Breast epithelium (tissue), 4 donors: ENCODE measurements at places on chromosomes 3 and 15. TPM values are rescaled to one million over a fixed set of nuclear protein-coding genes. Genes with fewer than 3 reads are reported as not detected.

- no peak for DNase-seq
- no peak overlapping the region for H3K27ac ChIP-seq
- H3K27me3 ChIP-seq = no peaks in the 10 kb centered on the region
- no peak overlapping the region for H3K4me3 ChIP-seq
Measured at GRCh38 chr3:87201727-87202126, 25.4 kb upstream of the CHMP2B start.

- H3K27me3 ChIP-seq = no peaks in the 10 kb centered on the region
- H3K4me3 ChIP-seq = no peak overlapping the region
- no peak for DNase-seq
Measured at GRCh38 chr3:128323206-128324081, 143.2 kb downstream of the DNAJB8 start.

GRCh38 chr3:123521179-123521969, 63.5 kb downstream of the HACD2 start:
- no peaks in the 10 kb centered on the region for H3K27me3 ChIP-seq
- H3K36me3 ChIP-seq = no peaks in the 10 kb centered on the region
- no peak overlapping the region for H3K4me3 ChIP-seq
- no peak overlapping the region for H3K27ac ChIP-seq

DNA sequence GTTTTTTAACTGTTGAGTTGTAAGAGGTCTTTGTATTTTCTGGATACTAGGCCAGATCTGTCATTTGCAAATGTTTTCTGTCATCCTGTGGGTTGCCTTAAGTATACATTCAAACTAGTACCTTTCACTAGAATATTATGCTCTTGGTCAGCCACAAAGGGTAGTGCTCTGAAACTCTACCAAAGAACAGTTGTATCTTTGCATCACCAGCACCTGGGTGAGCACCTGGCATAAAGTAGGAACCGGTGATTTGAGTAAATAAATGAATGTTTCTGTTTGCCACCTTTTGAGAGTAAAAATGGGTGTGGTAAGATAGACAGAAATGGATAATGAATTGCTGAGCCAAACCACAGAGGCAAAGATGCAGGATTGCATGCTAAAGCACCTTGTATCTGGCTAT, 98.7 kb downstream of the SLCO3A1 start:
- no peaks in the 10 kb centered on the region for H3K36me3 ChIP-seq
- H3K4me1 ChIP-seq = peaks cover 5% of the 10 kb centered on the region
- no peak overlapping the region for H3K4me3 ChIP-seq
- H3K27ac ChIP-seq = no peak overlapping the region
- no peaks in the 10 kb centered on the region for H3K27me3 ChIP-seq

DNA sequence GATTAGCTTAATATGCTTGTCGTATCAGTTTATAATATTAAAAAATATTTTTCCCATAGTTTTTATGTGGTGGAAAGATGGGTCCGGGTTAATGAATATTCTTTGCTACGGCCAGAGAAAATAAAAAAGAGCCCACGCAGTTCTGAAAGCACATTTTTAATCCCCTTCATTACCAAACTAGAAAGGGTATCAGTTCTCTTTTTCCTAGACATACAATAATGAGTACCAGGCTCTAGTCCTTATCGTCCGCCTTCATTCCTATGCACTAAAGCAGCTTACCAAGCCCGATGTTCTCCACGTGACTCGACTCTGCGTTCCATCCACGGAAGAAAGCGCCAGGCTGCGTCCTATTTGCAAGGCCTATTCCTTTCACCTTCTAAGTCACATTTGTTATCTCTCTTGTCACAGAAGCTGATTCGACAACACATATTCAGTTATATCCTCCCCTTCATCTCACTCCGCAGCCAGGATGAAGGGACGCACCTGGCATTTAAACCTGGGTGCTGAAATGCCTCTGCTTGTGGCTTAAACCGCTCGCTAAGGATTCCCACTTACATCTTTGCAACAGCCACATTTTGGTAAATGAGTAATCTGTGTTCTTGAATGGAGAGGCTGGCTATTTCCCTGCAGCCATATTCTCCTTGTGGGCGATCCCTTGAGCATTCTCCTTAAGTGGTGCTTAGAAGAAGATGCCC, 257.0 kb downstream of the CD47 start:
- H3K4me1 ChIP-seq = no peaks in the 10 kb centered on the region
- no peaks in the 10 kb centered on the region for H3K36me3 ChIP-seq
- H3K4me3 ChIP-seq = no peak overlapping the region
- no peaks in the 10 kb centered on the region for H3K27me3 ChIP-seq

DNA sequence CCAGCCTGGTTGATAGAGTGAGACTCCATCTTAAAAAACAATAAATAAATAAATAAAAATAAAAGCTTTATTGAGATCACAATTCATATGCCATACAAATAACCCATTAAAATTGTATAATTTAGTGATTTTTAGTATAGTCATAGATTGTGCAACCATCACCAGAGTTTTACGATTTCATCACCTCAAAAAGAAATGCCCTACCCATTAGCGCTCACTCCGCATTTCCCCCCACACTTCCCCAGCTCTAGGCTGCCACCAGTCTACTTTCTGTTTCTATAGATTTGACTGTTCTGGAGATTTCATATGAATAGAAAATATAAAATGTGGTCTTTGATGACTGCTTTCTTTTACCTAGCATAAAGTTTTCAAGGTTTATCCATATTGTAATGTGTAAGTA, 57.0 kb downstream of the ARHGEF26 start:
- H3K27ac ChIP-seq = no peak overlapping the region
- H3K27me3 ChIP-seq = no peaks in the 10 kb centered on the region
- no peak overlapping the region for H3K4me3 ChIP-seq
- no peaks in the 10 kb centered on the region for H3K36me3 ChIP-seq
- H3K4me1 ChIP-seq = no peaks in the 10 kb centered on the region

DNA sequence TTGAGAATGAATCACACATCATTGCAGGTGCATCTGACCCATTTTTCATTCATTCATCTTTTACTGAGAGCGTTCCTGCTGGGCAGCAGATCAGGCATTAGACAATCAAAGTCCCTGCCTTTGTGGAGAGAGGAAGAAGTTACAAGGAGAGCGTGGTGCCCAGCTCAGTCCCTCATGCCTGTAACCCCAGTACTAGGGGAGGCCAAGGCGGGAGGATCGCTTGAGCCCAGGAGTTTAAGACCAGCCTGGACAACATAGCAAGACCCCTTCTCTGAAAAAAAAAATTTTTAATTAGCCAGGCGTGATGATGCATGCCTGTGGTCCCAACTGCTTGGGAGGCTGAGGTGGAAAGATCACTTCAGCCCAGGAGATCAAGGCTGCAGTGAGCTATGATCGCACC, 35.0 kb upstream of the MEX3B start:
- DNase-seq = no peak
- H3K27ac ChIP-seq = no peak overlapping the region
- H3K4me1 ChIP-seq = no peaks in the 10 kb centered on the region
- no peak overlapping the region for H3K4me3 ChIP-seq
- no peaks in the 10 kb centered on the region for H3K36me3 ChIP-seq
- no peaks in the 10 kb centered on the region for H3K27me3 ChIP-seq

DNA sequence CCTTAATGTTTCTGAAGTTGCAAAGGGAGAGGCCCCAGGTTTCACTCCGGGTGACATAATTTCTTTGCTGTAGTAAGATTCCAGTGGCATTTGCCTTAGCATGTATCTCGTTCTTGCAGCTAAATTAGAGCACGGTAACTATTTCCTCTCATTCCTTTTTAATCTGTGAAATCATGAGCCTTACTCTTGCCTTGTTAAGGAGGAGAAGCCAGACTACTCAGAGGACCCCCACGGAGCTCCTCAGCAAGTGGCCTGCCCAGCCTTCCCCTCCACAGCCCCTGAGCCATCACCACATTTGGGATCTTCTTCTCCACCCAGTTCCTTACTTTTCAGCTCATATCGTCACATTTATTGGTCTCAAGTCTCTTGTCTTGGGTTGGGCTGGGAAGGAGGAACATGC, 54.2 kb downstream of the ABHD2 start:
- H3K36me3 ChIP-seq = no peaks in the 10 kb centered on the region
- no peaks in the 10 kb centered on the region for H3K4me1 ChIP-seq
- no peak overlapping the region for H3K27ac ChIP-seq
- H3K4me3 ChIP-seq = no peak overlapping the region
- no peaks in the 10 kb centered on the region for H3K27me3 ChIP-seq
- no peak for DNase-seq

DNA sequence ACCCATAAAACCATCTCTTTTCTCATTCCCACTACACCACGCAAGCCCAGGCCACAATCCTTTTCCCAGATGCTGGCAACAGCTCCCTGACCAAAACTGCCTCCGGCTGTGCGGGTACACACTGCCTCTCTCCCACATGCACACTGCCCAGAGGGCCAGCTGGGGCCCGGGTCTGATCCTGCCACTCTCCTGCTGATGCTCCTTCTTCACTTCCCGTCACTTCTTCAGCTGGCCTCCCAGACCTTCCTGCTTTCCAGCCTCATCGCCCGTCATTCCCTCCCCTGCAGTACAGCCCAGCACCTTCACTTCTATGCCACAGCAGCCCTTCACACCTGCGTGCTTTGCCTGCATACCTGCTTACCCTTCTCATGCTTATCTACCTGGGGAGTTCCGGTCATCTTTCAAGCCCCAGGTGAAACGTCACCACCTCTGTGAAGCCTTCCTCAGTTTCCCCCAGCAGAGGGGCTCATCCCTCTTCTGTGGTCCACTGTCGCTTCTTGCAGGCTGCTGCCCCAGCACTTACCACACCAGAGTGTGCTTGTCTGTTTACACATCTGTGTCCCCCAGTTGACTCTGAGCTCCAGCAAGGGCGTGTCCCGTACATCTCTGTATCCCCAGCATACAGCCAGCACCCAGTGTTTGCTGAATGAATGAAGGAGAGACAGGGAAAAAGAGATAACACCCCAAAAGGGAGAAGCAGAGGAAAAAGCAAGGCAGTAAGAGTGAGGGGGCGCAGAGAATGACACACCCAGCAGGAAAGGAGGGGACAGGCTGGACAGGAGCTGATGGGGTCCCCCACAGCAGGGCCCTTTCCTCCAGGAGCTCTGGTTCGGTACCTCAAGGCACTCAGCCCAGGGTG, 22.2 kb downstream of the GRAMD2A start:
- DNase-seq = no peak
- peak overlapping the region; percentile 83 for H3K27ac ChIP-seq
- H3K4me1 ChIP-seq = peaks cover 3% of the 10 kb centered on the region
- H3K4me3 ChIP-seq = no peak overlapping the region
- H3K27me3 ChIP-seq = no peaks in the 10 kb centered on the region

- no peak overlapping the region for H3K4me3 ChIP-seq
- no peaks in the 10 kb centered on the region for H3K4me1 ChIP-seq
- no peaks in the 10 kb centered on the region for H3K36me3 ChIP-seq
Measured at GRCh38 chr3:72279068-72279604, 494.2 kb upstream of the PROK2 start.

DNA sequence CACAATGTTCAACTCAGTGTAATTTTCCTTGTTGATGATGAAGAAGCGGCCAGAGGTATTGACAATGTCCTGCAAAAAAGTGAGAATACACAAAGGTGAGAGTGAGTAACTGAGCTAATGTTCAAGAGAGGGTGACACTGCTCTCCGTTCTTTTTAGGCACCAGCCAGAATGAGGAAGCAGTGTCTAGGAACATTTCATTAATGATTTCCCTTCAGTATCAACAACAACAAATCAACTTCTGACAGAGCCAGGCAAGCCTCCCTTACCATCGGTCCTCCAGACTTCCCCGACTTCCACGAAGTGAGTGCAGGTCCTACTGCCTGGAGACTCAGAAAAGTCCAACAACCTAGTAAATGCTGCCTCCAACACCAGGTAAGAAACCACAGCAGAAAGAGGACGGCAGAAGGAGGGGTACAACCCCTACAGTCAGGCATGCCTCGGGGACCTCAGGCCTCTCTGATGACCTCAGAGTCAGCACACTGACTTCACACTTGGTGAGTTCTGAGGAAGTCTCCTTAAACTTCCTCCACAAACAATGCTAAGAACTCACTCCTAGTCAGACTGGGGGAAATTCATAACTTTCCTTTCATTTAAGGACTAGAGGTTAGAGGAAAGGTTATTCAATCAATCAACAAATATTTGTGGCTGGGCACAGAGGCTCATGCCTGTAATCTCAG, 62.7 kb downstream of the NPTN start:
- no peaks in the 10 kb centered on the region for H3K27me3 ChIP-seq
- H3K4me3 ChIP-seq = no peak overlapping the region
- no peak overlapping the region for H3K27ac ChIP-seq
- H3K36me3 ChIP-seq = no peaks in the 10 kb centered on the region
- no peaks in the 10 kb centered on the region for H3K4me1 ChIP-seq
- DNase-seq = no peak

DNA sequence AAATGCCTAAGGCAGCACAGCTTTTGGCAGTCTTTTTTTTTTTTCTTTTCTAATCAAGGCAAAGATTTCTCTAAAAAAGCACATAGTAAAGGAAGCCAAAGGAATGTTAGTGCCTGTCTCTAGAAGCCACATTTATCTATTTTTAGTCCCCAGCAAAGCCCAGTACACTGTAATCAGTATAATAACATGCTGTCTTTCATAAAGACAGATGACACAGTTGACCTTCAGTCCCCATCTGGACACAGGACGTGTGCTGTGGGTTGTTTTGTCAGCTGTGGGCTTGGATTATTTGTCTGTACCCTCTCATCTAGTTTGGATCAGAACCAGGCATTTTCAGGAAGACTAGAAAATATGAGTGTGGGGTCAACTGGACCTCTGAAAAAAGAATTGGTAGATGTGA, 110.4 kb upstream of the CTNNB1 start:
- H3K36me3 ChIP-seq = no peaks in the 10 kb centered on the region
- no peak overlapping the region for H3K4me3 ChIP-seq
- DNase-seq = no peak

GRCh38 chr3:196533260-196533681, 18.1 kb upstream of the SMCO1 start:
- no peak for DNase-seq
- H3K27ac ChIP-seq = no peak overlapping the region
- H3K4me1 ChIP-seq = no peaks in the 10 kb centered on the region
- no peaks in the 10 kb centered on the region for H3K36me3 ChIP-seq

DNA sequence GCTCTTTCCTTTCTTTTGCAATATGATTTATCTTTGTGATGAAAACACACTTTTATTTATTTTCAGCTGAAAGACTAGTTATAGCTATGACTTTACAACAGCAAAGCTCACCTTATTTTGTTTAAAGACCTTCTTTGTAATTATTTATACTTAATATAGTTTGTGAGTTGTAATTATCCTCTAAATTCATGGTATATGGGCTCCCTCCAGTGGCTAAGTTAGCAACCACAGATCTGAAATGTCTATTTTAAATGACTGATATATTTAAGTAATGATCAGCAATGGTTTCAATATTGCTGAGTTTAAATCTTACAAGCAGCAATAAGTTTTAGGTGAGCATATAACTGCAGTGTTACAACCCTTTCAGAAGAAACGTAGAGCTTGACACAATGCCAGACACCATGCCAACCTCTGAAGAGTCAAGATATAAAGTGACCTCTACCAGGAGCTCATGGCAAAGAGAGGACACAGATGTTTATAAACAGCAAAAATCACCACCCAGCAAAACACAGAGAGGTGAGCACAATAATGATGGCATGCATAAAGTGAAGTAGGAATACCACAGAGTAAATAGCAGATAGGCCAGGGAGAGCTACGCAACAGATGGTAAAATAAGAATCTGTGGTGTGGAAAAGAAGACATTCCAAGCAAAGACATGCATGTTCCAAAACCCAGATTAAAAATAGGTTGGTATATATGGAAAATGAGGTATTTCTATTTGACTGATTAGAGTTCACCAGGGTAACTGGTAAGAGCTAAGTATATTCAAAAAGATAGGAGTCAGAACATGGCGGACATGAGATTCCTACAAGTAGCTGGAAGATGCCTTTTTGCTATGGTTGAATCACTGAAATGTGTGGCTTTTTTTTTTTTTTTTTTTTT, 143.7 kb upstream of the ZNF385D start:
- no peaks in the 10 kb centered on the region for H3K4me1 ChIP-seq
- H3K4me3 ChIP-seq = no peak overlapping the region
- DNase-seq = no peak
- H3K27me3 ChIP-seq = no peaks in the 10 kb centered on the region
- H3K36me3 ChIP-seq = no peaks in the 10 kb centered on the region

The STRA6 gene
- not detected for total RNA-seq

The PRSS50 gene
- total RNA-seq = 3.6 TPM

The CD200 gene
- 4.8 TPM for total RNA-seq

The ILDR1 gene
- total RNA-seq = 3.3 TPM

The IL20RB gene
- 1.6 TPM for total RNA-seq
